Astrocyte (in vitro differentiated cells and primary cell): ENCODE measurements at places on chromosomes 4 and X. TPM values are rescaled to one million over a fixed set of nuclear protein-coding genes. Genes with fewer than 3 reads are reported as not detected.

The XAGE1A gene
- not detected in 2 replicates for total RNA-seq

The DCAF8L2 gene
- not detected in 2 replicates for total RNA-seq

The ARX gene
- not detected in 2 replicates for total RNA-seq

The SHOX gene
- not detected in 2 replicates for total RNA-seq

The LEF1 gene
- 16.6 and 23.6 TPM in 2 replicates for total RNA-seq

The CHST7 gene
- 13.8 and 15.4 TPM in 2 replicates for total RNA-seq

The MTNR1A gene
- 0.22 and 0.34 TPM in 2 replicates for total RNA-seq

The OSTC gene
- total RNA-seq = 240 and 251 TPM in 2 replicates

The ATOH1 gene
- total RNA-seq = not detected in 2 replicates

The USO1 gene
- total RNA-seq = 104 and 105 TPM in 2 replicates

The PORCN gene
- 30.3 and 30.5 TPM in 2 replicates for total RNA-seq

The LDB2 gene
- total RNA-seq = 4.9 and 9.4 TPM in 2 replicates

The H2BW2 gene
- not detected in 2 replicates for total RNA-seq

The RAB39B gene
- 1.5 and 2.0 TPM in 2 replicates for total RNA-seq

The GAB3 gene
- 1.7 TPM in 2 replicates for total RNA-seq

The PHOX2B gene
- not detected in 2 replicates for total RNA-seq

The FHDC1 gene
- 1.5 and 1.7 TPM in 2 replicates for total RNA-seq

The LETM1 gene
- 53.1 and 60.3 TPM in 2 replicates for total RNA-seq

The SCRG1 gene
- total RNA-seq = 4.3 and 7.3 TPM in 2 replicates

The BMPR1B gene
- 12.1 and 14.1 TPM in 2 replicates for total RNA-seq

The FAM47A gene
- total RNA-seq = not detected in 2 replicates

The OCIAD2 gene
- 50.3 and 76.1 TPM in 2 replicates for total RNA-seq

The ASB11 gene
- not detected in 2 replicates for total RNA-seq
